ENCODE measurements at places on chromosomes 12 and 14.

DNA sequence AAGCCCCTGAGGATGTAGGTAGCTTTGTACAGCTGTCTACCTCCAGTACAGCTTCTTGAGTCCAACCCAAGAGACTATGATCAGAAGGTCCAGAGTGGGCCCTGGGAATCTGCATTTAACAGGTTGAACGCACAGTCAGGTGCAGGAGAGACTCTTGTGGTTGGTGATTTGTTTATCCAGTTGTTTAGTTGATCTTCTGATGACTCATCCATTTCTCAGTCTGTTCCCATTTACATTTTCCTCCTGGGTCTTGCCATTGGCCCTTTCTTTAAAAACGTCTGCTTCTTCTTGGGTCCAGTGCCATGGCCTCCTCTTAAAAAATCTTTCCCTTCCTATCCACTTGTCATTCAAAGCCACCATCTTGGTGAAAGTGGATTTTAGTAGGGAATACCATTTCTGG lies 734.2 kb downstream of the MED13L start:
- no peak for DNase-seq

GRCh38 chr12:88866881-88867280 lies 286.6 kb upstream of the KITLG start:
- no peak for DNase-seq

- DNase-seq, result no peak
These were observed 29.8 kb downstream of the KCNA1 start for GRCh38 chr12:4939418-4940023.

DNA sequence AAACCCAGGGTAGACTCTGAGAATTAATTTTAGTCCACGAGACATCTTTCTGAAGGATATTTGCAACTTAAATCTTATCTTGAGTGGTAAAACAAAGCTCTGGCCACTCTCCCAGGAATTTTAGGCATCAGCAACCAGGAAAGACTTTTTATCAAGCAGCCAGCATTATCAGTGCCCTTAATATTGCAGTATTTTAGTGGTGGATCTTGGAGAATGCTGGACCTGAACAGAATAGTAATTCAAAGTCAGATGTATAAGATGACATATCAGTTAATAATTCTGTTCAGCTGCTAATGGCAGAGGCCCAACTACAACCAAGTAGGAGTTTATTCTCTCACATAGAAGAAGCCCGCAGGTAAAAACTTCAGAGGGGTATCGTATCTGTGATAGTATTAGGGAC lies 59.0 kb upstream of the CRY1 start:
- DNase-seq, result no peak

DNA sequence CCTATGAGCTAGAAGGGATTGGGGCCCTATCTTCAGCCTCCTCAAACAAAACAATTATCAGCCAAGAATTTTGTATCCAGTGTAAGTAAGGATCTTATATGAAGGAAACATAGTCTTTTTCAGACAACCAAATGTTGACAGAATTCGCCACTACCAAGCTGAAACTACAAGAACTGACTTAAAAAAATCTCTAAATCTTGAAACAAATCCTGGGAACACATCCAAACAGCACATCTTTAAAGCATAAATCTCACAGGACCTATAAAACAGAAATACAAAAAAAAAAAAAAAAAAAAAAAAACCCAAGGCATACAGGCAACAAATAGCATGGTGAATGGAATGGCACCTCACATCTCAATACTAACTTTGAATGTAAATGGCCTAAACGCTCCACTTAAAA lies 41.3 kb upstream of the LMNTD1 start:
- DNase-seq, result no peak

DNA sequence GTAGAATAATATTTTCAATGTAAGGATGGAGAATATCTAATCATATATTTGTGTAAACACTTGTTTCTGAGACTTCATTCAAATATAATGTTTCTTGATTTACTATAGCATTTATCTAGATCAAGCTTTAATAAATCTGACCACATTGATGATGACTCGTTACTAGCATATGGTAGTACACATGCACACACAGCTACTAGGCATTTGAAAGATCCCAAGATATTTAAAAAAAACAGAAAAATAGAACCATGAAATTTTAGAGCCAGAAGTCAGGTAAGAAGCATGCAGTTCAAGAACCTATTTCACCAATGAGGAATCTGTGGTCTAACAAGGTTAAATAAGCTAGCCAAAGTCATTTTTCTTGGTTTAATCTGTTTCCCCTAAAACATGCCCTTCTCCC lies 32.0 kb downstream of the DCP1B start:
- DNase-seq, result peak; percentile 44

GRCh38 chr12:56863789-56864188 lies 70.4 kb downstream of the SDR9C7 start:
- no peak for DNase-seq

DNA sequence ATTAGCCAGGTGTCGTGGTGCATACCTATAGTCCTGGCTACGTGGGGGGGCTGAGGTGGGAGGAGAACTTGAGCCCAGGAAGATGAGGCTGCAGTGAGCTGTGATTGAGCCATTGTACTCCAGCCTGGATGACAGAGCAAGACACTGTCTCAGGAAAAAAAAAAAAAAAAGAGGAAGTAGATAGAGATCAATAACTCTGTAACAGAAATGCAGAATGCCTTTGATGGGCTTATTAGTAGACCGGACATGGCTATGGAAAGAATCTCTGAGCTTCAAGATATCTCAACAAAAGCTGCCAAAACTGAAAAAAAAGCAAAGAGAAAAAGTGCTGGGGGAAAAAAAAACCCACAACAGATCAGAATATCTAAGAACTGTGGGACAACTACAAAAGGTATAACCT lies 37.5 kb downstream of the GPR68 start:
- DNase-seq, result no peak

DNA sequence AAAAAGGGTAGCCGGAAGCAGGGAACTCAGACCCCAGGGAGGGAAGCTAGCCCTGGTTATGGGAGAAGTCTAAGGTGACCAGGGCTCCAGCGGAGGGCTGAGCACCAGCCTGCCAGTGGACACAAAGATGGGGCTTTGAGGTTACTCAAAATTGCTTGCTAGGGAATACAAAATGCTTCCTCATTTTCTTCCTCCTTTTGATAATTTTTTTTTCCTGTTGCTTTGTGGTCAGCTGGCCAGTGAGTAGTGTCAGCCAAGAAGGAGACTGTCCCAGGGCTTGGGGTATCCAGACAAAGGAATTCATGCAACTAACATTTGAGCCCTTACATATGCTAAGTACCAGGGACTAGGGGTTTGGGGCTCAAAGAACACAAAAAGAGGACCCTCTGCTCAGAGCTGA lies 206.2 kb downstream of the PPM1H start:
- no peak for DNase-seq

DNA sequence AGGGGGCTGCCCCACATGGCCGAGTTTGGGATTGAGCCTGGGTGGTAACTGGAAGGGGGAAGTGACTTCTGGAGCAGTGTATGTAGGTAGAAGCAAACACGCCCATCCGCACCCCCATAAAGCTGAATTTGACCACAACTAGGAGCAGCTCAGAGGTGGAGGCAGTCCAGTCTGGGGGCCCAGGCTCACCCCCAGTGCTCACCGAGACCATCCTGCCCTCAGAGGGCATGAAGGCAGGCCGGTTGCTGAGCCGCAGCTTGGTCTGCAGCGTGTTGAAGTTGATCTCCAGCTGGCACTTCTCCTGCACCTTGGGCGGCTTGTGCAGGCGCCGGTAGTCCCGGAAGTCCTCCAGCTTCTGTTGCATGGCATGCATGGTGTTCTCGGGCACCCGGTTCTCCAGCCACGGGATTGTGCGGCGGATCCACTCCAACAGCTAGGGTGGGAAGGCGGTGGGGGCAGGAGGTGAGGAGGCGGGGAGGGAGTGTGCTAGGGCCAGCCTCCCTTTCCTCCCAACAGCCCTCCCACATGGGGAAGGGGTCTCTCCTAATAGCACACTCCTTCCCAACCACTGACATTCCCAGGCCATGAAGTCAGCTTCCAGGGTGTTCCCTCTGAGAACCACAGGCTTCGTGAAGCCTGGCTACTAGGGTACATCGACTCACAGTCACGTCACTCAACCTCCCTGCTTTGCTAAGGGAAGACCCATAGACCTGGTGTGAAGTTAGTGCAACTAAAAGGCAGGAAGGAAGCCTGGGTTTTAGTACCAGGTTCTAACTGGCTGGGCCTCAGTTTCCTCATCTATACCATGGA lies 87.0 kb downstream of the ACTN1 start:
- no peak for DNase-seq

Data from HS-5 (cell line).